ENCODE measurements at places on chromosomes 6 and 20.

DNA sequence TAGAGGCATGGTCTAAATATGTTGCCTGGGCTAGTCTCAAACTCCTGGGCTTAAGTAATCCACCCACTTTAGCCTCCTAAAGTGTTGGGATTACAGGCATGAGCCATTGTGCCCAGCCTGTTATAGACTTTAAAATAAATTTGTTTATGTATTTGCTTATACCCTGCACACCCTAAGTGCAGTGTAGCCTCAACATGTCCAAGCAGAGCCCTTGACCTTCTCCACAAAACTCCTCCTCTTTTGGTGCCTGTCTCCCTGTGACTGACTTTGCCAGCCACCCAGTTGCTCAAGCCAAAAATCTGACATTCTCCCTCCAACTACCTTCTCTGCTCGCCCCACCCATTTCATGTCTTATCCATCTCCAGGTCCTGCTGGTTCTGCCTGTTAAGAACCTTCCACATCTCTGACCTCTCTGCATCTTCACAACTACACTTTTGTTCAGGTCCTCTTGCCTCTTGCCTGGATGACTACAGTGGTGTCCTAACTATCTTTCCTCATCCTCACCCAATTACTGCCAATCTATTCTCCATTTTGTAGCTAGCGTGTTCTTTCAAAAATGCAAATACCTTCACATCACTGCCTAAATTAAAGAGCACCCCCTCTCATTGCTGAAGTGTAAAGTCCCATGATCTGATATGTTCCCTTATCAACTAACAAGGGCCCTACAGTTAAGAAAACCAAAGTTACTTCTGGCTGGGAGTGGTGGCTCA, 11.2 kb upstream of the KIFC1 start:
- no peak for DNase-seq

GRCh38 chr6:42365021-42365420, 86.7 kb downstream of the TRERF1 start:
- DNase-seq: no peak

DNA sequence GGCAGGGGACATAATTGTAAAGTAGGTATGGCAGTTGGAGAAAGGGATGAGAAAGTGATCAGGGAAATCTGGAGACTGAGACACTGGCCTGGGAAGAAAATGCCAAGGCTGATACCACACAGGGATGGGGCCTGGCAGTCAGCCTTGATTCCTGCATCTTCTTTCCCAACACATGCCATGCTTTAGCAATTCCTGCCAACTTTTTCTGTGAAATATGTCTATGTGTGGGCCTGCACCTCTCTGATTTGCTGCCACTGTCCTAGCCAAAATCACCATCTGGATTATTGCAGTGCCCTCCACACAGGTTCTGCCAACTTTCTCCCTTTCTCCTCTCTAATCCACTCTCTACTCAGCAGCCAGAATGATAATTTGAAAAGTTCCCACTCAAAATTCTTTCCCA, 759.8 kb upstream of the CITED2 start:
- DNase-seq: no peak

- DNase-seq: no peak
These were observed 501.6 kb upstream of the MAP3K7 start for GRCh38 chr6:91088515-91088914.

GRCh38 chr6:98514796-98515195, 319.6 kb upstream of the POU3F2 start:
- DNase-seq: no peak

DNA sequence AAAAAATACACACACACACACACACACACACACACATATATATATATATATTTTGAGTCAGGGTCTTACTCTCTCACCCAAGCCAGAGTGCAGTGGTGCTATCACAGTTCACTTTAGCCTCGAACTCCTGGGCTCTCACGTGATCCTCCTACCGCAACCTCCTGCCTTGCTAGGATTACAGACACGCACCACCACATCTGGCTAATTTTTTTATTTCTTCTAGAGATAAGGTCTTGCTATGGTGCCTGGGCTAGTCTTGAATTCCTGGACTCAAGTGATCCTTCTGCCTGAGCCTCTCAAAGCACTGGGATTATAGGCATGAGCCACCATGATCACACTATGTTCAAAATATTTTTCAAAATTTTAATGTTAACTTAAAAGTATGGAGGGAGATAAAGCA, 43.5 kb downstream of the NUP153 start:
- no peak for DNase-seq

DNA sequence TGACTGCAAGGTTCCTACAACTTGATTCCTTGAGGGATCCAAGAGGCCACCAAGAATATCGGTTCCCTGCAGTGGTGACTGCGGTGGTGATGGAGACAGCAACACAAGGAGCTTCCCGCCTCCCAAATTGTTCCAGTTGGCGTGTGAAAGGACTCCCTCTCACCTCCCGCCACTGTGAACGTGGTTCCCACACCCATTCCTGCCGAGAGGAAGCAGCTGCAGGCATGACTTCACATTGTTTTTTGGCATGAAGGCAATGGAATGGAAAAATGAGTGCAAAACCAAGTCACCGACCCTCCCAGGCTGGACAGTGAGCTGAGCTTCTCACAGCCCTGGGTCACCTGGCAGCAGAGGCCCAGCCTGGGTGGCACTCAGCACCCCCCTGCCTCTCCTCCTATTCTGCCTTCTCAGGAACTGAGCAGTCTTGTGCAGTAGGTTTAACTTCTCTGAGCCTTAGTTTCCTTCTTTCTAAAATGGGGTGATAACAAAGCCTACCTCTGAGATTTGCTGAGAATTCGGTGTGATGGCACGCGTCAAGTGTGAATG, 75.0 kb downstream of the CNKSR3 start:
- DNase-seq: no peak

GRCh38 chr6:156910938-156911337, 133.8 kb downstream of the ARID1B start:
- no peak for DNase-seq

DNA sequence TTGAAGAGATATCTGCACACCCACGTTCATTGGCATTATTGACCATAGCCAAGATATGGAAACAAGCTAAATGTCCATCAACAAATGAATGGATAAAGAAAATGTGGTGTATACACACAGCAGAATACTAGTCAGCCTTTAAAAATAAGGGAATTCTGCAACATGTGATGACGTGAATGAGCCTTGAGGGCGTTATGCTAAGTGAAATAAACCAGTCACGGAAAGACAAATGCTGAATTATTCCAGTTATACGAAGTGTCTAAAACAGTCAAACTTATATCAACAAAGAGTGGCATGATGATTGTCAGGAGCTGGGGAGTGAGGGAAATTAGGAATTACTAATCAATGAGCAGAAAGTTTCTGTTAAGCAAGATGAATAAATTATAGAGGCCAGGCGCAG, 8.4 kb upstream of the DEFB121 start:
- DNase-seq: no peak

DNA sequence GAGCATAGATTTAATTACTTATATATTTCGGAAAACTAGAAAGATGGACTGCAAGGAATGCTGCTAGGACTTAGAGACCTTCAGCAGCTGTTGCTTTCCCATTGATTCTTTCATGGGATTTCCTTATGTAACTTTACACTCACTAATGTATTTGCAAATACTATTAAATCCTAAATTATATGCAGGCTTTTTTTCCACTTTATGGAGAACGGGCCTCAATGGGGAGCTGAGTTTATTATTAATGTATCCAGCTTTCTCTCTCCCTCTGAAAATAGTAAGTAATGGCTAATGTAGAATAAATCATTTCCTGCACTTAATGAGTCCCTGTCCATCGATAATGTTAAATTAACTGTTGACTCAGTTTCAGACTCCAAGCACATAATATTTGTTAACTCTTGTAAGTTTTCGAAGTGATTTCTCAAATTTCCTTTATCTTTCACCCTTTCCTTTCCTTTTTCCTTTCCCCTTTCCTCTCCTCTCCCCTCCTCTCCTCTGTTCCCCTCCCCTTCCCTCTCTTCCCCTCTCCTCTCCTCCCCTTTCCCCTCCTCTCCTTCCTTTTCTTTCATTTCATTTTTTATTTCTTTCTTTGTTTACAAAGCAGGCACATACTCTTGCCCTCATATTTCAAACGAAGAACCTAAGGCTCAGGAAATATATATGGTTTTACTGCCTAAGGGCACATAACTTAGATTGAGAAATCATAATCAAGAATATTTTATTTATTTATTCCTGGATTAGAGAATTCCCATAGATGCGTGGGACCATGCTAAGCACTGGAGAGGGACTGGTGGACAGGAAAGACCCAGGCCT, 503.6 kb downstream of the MMUT start:
- DNase-seq: no peak

DNA sequence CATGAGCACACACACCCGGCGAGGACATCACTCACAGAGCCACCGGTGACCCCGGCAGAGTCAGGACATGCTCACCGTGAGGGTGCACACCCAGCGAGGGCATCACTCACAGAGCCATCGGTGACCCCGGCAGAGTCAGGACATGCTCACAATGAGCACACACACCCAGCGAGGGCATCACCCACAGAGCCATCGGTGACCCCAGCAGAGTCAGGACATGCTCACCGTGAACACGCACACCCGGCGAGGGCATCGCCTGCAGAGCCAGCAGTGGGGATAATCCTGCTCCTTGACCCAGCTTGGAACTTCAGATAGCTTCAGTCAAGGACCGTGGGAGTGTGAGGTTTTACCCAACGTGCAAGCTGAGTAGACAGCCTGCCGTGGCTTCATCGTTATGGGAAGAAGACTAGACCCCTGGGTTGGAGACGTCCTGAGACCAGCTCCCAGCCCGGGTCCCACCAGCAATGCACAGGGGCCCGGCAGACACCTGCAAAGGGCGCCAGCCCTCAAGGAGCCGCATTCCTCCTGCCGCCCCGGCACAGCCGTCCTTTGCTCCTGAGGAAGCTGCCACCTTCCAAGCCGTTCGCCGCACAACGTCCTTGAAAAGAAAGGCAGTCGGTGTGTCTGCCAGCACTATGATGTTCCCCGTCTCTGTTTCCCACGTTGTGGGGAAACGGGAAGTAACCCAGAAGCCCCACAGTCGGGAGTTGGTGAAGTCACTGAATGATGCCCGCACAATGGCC, 192.3 kb downstream of the DLL1 start:
- no peak for DNase-seq

DNA sequence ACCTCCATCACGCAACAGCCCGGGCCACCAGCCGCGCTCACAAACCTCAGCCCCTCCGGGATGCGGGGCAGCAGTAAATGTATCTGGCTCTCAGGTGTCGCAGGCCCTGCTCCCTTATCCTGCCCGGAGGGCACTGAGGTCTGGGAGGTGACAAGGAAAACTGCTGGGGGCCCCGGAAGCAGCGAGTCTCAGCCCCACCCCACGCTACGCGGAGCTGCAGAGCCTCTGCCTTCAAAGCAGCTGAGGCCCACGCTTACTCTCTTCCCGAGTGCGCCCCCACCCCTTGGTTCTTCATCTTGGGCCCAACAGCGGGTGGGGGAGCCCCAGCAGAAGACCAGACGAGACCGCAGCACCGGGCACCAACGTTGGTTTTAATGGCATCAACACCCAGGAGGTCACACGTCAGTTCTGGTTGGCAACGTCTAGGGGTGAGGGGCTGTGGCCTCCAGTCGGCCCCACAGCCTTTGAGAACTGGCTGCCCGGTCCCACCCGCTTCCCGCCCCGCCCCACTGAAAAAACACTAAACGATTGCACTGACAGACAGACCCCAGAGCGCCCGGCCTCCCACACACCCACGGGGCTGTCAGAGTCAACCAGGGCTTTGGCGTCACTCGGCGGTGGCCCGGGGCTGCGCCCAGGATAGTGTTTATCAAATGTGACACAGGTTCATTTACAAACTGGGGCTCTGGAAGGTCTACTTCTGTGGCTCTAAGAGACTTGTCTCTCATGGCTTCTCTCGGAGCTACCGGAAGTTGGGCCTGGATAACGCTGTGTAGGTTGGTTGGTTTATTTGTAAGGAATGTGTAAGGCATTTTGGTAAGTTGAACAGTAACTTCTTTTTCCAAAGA, 43.7 kb downstream of the DSTN start:
- DNase-seq: no peak

DNA sequence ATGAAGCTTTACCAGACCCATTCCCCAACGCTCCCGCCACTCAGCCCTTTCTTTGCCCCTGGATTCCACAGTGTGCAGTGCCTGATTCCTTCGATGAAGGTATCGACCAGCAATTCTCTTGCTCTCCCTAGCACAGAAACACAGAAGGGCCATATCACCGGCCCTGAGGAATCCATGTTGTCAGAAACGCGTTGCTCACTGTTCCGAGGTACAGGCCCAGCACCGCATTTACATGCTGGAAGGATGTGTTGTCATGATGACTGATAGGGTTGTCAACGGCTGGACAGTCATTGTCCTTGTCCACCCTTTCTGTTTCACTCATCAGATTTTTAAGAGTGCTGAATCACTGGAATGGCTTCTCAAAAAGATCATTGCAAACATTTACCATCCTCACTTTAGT, 57.2 kb upstream of the GPR6 start:
- no peak for DNase-seq

- no peak for DNase-seq
These were observed 22.0 kb upstream of the RIPK1 start for GRCh38 chr6:3046295-3046694.

GRCh38 chr6:24768361-24768760, 6.4 kb upstream of the GMNN start:
- no peak for DNase-seq

GRCh38 chr6:29748391-29749307, 25.4 kb downstream of the HLA-F start:
- peak; percentile 71 for DNase-seq

DNA sequence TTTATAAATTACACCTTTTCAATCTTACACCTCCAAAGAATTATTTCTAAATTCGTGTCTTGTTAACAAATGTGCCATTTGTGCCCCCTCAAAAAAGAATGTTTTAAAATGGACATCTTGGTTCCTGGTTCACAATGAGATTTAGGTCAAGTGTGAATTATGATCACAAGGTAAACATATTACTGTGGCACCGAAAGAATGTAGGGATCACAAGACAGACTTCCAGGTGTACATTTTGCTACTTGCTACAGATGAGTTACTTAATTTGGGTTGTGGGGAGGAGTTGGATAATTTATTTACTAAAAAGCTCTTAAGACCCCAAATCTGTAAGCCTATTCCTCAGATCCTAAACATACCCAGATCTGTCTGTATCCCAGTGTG, 25.0 kb upstream of the ADTRP start:
- DNase-seq: no peak

GRCh38 chr6:3324262-3324942, 65.7 kb downstream of the PSMG4 start:
- no peak for DNase-seq

DNA sequence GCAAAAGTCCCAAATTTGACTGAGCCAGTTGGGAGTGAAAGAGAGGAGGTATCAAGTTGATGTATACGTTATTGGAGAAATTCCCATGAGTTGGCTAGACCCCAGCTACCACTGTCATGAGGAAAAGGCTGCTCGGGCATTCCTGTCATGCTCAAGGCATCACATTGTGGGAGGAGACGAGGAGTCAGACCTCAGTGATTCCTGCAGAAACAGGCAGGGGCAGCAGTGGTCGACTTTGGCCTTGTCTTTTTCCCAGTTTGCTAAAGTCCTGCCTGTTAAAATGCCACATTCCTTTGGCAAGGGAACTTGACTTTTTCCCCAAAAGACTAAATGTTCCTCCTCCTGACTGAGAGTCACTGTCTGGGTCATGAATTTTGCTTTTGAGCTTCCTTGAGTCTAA, 295.5 kb upstream of the HS3ST5 start:
- DNase-seq: no peak
